T-helper 2 cell (primary cell): ENCODE measurements at places on chromosomes 7 and 10.

GRCh38 chr7:103810112-103810744 lies 179.2 kb downstream of the RELN start:
- DNase-seq = no peak

- DNase-seq = no peak
These were observed 119.3 kb upstream of the SHH start for GRCh38 chr7:155931396-155932085.

- no peak for DNase-seq
These were observed 71.9 kb downstream of the MKI67 start for GRCh38 chr10:128054163-128054970.

GRCh38 chr7:111012149-111012548 lies 78.8 kb upstream of the LRRN3 start:
- DNase-seq = no peak

DNA sequence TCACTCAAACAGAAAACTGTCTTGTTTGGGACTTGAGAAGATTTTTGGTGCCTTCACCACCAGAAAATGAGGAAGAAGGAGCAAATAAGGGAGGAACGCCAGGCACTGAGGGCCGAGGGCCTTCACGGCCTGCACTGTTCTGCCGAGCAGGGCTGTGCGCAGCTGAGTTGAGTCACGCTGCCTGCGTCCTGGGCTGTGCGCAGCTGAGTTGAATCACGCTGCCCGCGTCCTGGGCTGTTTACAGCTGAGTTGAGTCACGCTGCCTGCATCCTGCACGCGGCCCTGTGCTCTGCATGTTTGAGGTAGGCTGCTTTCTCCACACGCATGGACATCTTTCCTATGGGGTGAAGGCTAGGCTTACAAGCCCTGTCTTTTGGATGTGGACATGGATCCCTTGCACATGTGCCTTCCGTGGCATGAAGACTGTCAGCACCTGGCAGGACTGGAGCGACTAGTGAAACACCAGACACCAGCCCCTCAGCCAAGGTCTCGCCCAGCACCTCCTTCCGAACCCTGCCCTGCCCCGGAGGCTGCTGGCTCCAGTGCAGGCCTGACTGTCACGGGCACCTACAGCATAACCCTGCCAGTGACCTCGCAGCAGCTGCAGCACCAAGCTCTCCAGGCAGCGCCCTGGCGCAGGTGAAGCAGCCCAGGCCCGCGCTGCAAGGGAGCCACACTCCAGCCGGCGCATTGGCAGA lies 96.7 kb downstream of the HTR5A start:
- DNase-seq = no peak

DNA sequence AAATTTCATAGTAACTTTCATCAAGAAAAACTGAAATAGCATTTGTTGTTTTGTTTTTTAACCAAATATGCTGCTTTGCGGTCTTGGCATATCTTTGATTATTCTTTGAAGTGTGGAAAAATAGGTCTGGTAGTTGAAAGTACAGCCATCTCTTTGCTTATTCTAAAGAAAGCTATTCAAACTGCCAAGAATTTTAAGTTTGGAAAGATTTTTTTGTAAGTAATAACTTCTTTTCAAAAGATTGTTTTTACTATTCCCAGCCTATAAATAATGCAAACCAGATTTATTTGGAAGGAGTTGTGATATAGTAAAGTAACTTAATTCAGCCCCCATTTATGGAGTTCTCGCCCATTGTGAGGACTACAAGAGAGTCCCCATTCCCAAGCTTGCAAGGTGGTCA lies 87.0 kb downstream of the ADD3 start:
- no peak for DNase-seq

DNA sequence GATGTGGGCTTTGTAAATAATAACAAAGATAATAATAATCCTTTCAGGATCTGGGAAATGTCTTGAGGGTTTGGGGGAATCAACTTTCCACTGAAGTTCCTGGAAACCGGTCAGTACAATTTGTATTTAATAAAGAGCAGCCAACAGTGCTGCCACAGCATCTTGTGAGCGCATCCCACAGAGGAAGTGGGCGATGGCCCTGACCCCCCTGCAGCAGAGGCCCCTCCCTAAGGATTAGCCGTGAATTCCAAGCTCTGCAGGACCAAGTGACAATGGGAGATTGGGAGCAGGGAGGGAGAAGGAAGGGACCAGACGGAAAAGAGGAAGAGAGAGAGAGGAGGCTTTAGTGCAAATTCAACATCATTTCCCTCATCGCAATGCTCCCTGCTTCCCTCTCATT lies 349.2 kb downstream of the RNLS start:
- no peak for DNase-seq

- DNase-seq = no peak
These were observed 58.2 kb downstream of the BPGM start for GRCh38 chr7:134704827-134705226.

DNA sequence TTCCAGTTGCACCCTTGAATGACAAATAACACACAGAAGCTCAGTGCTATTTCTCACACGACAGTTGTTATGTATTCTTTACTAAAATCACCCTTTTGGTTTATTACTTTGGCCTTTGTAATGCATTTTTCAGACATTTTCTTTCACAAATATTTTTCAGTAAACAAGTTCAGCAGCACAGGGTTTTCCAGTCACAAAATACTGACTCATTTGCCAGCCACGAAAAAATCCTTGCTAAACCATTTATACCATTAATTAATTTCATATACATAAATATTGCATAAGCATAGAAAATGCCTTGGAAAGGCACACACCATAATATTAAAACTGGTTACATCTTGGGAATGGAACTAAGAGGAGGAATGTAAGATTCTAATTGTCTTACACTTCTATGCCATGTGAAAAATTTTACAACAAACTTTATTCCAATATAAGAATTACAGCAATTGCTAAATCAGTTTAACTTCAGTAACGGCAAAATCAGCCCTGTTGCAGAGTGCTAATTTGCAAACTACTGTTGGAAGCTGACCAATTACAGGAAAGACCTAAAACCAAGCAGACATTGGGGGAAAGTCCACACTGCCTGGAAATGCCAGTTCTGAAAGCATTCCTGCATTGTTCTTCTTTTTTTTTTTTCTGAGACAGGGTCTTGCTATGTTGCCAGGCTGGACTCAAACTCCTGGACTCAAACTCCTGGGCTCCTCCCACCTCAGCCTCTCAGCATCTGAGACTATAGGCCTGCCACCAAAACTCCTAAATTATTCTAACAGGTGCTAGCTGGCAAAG lies 31.6 kb upstream of the PBLD start:
- DNase-seq = no peak

DNA sequence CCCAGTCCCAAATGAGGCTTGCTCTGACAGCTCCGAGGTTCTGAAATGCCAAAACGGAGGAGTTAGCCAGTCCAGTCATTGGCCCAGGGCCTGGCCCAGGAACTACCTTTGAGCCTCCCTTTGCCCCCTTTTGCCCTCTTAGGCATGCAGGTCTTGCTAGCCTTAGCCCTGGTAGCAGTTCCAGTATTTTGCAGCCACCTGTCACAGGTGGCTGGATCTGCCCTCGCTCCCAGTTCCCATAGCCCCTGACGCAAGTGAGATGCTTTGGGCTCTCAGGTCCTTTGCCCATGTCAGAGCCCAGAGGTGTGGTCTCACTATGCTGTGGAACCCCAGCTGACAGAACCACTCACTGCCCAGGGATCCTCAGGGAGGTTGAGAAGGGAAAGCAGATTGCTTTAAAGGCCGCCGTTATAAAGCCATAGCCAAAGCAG lies 42.0 kb downstream of the GPRIN2 start:
- DNase-seq = no peak

DNA sequence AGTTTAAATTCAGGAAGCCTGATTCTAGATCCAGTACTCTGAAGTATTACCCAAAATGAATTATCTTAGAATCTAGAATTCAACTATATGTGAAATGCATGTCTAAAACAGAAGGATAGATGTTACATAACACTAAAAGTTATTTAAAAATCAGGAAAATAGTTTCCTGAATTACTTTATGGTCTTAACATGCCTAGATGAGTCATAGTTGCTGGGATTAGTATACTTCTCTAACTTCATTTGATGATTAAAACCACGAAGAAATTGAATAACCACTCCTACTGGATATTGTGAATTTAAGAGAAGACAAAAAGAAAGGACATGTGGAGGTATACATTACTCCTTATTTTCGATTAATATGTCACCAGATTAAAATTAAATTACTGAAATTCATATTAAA lies 65.5 kb downstream of the ATAD1 start:
- DNase-seq = no peak

GRCh38 chr7:121078701-121079227 lies 90.3 kb downstream of the CPED1 start:
- DNase-seq = no peak

DNA sequence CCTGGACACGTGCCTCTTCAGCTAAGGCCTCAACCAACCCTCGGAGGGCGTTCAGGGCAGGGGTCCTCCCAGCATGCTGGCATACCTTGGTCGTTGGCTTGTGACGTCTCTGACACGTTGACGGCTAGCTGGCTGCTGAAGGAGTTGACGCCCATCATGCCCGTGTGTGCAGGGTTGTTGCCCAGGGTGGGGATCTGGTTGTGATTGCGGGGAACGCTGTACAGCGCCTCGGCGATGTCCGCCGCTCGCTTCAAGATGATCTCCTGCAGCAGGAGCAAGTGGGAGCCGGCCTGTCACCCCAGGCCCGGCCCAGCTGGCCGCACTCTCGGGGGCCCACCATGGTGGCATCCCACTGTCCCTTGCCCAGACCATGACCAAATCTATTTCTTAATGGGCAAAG lies 122.0 kb downstream of the EBF3 start:
- DNase-seq = no peak

DNA sequence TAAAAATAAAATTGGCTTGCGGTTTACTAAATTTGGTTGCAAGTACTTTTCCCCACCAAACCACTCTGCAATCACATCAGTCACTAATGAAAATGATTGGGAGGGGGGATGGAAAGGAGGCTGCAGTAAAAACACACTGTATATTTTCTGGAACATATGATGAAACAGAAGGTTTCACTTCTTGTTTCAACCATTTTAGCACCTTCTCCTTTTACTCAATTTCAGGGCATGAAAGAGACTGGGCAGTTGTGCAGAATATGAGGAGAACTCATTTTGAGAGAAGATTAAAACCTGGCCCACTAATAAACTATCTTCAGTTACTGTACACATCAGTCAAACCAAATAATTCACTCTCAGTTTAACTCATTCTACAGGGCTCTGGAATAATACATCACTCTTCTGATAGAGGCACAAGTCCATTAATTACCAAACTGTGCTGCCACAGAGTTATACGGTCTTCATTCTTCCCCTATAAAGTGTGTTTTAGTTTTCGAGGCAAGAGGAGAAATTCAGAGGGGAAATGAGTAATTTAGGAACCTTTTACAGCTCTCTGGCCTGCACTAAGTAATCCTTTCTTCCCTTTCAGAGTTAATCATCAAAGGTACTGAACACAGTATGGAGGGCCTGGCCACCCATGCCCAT lies 25.5 kb downstream of the JAZF1 start:
- no peak for DNase-seq

GRCh38 chr7:134845461-134845860 lies 66.0 kb downstream of the CALD1 start:
- no peak for DNase-seq

DNA sequence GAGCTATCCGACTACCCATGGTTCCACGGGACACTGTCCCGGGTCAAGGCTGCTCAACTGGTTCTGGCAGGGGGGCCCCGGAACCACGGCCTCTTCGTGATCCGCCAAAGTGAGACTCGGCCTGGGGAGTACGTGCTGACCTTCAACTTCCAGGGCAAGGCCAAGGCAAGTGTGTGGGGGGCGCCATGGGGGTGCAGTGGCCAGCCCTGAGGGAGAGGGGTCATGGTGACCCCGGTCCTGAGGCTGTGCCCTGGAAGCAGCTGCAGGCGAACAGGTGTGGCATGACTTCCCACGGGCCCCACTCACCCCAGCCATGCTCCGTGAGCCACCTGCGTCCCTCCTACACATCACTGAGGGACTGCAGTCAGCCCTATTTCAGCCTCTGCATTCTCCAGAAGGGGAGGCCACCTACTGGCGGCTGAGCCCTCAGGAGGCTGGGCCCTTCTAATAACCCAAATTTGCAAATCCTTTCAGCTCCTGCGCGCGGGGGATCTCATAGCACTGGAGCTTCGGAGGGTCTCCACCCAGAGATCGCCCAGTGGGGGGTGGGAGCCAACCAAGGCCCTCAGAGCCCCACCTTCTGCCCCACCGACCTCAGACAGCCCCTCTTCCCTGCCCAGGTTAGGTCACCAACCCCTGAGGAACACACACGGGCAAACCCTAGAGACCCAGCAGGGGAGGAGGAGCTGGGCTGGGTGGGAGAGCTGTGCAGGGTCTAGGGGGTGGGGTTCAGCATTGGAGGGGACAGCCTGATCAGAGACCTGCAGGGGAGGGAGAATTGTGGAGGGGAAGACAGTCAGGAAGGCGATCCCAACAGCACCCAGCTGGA lies 30.8 kb downstream of the SH2B2 start:
- no peak for DNase-seq

DNA sequence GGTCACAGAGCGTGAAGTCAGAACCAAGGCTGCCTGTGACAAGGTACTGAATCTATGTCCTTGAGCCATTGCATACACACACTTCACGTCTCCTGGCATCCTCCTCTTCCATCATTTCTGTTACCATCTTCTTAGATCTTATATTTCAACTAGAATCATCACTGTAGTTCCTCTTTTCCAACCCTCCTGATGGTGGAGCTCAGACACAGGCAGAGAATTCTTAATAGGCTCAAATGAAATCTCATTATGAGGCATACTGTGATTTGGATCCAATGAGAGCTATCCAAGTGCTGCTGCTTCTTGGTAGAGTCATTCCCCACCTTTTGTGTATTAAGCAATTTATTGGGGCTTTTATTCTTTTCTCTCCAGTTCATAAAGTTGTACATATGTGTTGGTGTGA lies 113.2 kb downstream of the CALCR start:
- no peak for DNase-seq

DNA sequence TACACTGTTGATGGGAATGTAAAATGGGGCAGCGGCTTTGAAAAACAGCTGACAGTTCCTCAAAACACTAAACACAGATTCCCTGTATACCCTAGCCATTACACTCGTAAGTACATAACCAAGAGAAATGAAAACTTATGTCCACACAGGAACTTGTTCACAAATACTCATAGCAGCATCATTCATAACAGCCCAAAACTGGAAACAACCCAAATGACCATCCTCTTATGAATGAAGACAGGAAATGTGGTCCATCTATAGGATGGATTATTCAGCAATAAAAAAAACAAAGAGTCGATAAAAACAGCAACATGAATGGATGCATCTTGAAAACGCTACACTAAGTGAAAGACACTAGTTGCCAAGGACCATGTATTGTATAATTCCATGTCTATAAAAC lies 23.7 kb downstream of the NMT2 start:
- DNase-seq = no peak

GRCh38 chr10:16116404-16117304 lies 256.3 kb upstream of the MINDY3 start:
- no peak for DNase-seq

DNA sequence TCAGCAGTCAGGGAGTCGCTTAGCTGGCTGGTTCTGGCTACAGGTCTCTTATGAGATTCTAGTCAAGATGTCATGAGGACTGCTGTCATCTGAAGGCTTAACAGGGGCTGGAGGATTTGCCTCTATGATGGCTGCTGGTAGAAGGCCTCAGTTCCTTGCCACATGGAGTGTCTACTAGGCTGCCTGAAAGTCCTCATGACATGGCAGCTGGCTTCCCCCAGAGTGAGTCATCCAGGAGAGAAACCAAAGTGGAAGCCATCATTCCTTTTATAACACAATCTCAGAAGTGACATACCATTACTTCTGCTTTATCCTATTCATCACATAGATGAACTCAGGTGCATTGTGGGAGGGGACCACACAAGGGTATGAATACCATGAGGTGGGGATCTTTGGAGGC lies 75.1 kb downstream of the EXOC6 start:
- DNase-seq = no peak

GRCh38 chr7:43294080-43294630 lies 181.7 kb downstream of the HECW1 start:
- DNase-seq = no peak
